ENCODE measurements at places on chromosomes 7 and 10.

- no peak for DNase-seq
These were observed 52.3 kb upstream of the PTPN12 start for GRCh38 chr7:77484785-77485184.

DNA sequence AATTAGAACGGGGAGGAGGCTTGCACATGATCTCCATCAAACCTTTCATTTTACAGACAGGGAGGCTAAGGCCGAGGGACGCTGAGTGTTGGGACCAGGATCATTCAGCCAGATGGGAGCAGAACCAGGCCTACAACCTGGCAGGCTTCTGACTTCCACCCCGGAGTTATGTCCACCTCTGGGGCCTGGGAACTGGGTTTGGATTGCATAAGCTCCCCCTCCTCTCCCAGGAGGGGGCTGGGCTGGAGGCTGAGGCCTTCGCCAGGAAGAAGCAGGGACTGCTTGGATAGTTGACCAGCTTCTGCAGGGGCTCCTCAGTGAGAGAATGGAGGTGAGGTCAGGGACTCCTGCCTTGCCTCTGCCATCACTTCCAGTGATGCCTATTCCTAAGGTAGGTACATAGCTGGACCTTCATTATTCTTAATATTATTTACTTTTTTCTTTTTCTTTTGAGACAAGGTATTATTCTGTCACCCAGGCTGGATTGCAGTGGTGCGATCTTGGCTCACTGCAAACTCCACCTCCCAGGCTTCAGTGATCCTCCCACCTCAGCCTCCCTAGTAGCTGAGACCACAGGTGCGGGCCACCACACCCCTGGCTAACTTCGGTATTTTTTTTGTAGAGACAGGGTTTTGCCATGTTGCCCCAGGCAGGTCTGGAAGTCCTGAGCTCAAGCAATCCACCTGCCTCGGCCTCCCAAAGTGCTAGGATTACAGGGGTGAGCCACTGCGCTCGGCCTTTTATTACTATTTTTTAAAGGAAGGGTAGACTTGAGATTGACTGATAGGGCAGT lies 1.3 kb downstream of the SNX10 start:
- DNase-seq, result peak; percentile 40

- no peak for DNase-seq
These were observed 41.3 kb downstream of the ZNF467 start for GRCh38 chr7:149732111-149732561.

- DNase-seq, result no peak
These were observed 66.3 kb downstream of the CREB5 start for GRCh38 chr7:28478656-28479055.

DNA sequence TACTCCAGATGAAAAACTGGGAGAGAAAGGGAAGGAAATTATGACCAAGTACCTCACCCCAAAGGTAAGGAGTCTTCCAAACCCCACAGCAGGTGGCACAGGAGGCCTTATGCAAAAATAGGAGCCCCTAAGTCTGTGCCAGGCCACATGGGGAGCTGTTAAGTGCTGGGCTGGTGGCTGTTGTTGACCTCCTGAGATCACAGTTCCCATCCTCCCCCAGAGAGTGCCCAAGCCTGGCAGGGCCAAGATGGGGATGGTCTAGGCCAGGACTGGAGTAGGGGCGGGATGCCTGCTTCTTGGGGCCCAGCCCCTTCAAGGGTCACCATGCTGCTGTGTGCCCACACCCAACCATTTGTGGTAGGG lies 145.8 kb downstream of the RGS10 start:
- no peak for DNase-seq

DNA sequence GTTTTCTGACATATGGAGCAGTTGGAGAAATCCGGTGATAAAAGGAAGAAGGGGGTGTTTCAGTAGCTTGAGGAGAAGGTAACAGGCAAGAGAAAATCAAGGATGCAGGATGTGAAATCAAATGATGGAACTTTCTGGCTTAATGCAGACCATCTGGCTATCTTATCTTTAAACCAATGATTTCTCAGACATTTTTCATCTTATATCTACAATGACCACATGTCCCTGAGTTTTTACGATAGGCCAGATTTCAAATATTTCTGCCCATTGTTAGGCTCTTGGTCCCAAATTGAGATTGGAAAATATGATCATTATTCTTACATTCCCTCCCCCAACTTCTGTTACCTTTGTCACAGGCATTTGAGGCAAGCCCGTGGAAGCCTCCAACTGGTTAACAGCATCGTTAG lies 486.8 kb downstream of the SUGCT start:
- no peak for DNase-seq

GRCh38 chr10:79282388-79282787 lies 64.9 kb upstream of the PPIF start:
- DNase-seq, result no peak

DNA sequence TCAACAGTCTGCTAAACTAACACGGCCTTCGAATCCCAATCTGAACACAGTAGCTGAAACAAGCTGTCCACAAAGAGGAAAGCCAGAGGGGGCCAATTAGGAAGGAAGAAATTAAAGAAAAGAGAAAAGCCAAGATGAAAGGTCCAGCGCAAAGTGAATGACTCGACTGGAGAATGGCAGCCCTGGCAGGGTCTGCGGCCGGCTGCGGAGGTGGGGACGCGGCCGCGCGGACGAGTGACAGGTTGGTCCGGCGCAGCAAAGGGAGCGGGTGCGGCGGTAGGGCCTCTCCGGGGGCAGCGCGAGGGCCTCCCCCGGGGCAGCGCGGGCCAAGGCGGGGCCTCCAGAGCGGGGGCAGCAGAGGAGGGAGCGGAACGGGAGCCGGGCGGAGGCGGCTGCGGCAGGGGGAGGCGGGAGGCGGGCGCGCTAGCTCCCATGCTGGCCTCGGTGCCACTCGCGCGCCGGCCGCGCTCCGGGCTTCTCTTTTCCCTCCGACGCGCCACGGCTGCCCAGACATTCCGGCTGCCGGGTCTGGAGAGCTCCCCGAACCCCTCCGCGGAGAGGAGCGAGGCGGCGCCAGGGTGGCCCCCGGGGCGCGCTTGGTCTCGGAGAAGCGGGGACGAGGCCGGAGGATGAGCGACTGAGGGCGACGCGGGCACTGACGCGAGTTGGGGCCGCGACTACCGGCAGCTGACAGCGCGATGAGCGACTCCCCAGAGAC lies at the start of gene VWC2:
Gene VWC2, plus strand, starts transcription at position 421 of the 718 bp plus-strand sequence. CDS start 1,798 bp downstream, outside the sequence.
- DNase-seq, result peak; percentile 72

GRCh38 chr10:109591601-109592000 lies 331.7 kb downstream of the XPNPEP1 start:
- DNase-seq, result no peak

- no peak for DNase-seq
These were observed 8.3 kb downstream of the ALKBH4 start for GRCh38 chr7:102456327-102456726.

DNA sequence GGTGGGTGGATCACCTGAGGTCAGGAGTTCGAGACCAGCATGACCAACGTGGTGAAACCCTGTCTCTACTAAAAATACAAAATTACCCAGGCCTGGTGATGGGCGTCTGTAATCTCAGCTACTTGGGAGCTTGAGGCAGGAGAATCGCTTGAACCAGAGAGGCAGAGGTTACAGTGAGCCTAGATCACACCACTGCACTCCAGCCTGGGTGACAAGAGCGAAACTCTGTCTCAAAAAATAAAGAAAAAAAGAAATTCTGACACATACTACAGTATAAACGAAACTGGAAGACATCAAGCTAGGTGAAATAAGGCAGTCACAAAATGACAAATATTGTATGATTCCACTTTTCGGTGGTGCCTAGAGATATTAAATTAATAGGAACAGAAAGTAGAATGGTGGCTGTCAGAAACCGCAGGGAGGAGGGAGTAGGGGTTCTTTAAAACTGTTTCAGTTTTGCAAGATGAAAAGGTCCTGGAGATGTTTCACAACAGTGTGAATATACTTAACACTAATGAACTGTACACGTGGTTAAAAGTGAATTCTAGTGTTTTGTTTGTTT lies 23.2 kb downstream of the PILRA start:
- no peak for DNase-seq

DNA sequence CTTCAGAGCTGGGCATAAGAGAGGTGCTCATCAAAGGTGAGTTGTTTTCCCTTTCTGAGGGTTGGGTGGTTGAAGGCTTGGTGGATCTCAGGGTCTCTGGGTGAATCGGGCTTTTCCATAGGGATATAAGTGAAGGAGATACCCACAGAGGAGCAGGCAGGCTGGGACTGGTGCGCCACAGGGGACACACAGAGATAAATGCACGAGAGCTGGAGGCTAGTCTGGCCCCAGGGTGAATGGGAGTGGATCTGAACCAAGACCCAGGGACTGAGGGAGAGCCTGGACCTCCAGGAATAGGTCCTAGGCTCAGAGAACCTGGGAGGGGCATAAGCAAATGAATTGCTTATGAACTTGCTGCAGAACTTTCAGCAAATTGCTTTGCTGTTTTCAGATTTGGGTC lies 61.5 kb downstream of the LRRC18 start:
- no peak for DNase-seq

GRCh38 chr10:73965890-73966768 lies 31.8 kb upstream of the VCL start:
- peak; percentile 51 for DNase-seq

All from retina (tissue), 1 donor.